ENCODE measurements at places on chromosomes 7 and 10.

DNA sequence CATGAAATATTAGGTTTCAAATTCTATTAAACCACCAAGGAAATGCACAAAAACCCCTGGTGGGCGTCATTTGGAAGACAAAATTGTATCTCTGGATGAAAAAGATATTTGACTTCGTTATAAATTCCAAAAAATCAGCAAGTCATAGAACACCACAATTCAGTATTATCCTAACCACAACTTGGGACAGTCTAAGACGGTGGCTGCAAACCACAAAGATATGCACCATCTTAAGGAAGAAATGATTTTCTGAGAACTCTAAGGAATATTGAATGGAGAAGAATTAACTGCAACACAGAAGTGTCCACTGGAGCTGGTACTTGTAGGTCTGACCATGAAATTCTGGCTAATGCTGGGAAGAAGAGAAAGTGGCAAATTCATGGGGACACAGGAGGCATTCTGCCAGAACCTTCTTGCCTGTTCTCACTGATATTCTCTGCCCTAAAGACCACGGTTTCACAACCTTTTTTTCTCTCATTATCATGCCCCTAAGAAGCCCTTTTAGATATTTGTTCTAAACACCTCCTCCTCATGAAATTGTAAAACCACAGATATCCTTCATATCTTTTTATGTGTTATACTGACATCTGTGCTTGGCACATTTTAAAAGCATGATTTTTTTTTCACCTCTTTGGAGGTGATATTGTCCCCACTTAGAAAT is 92.9 kb downstream of the SFMBT2 start:
- DNase-seq = no peak

GRCh38 chr10:111299037-111299436 is 222.2 kb downstream of the ADRA2A start:
- DNase-seq = no peak

DNA sequence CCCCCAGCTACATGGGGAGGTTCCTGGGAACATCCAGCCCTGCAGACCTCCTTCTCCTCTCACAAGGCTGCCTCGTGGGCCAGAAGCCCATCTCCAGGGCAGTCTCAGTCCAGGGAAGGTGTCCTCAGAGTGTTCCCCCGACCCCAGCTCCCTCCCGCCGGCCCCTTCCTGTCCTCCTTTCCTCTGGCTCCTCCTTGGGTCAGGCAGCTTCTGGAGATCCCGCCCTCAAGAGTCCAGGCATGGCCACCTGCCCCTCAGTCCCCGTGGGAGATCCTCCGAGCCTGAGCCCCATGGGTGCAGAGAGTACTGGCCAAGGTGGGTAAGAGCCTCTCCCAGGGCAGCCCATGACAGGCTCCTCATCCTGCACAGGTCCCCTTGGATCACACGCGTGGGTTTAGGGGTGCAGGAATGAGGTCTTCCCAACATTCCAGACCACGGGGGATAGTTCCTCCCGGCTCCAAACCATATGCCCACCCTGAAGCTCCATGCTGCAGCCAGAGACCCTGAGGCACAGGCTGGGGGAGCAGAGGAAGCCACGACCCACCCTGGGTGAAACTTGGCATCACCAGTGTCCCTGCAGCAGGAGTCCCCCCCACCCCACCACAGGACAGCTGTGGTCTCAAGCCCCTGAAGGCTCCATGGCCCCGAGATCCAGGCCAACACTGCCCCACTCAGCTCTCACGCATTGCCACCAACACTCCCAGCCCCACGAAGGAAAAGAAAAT is 65.5 kb downstream of the OAT start:
- no peak for DNase-seq

DNA sequence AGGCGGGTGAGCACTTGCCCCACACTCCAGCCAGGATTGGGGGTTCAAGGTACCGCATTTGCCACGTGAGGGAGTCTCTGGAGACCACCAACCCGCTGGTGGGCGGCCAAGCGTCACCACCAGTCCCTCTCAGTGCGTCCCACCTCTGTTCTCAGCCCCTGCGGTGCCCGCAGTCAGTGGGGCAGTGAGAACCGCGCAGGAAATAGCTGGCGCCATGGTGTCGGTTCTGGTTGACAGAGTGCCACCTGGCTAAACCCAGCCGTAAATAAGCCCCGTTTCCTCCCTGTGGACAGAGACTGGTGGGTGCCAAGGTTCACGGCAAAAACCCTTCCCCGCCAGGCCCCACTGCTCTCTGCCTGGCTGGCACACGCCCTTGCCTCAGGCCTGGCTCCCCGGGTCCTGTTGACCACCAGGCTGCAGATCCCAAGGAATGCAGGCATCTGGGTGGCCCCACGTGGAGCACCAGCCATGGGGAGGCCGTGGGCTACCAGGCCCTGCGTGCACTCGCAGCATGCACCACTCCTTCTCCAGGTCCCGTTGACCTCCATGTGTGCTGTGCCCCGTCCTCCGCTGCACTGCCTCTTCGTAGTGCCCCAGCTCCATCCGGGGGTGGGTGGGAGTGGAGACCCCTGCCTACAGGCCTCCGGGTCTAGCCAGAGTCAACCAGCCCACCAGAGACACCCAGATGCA is 140.0 kb downstream of the LHPP start:
- no peak for DNase-seq

GRCh38 chr7:121062671-121063279 is 74.3 kb downstream of the CPED1 start:
- no peak for DNase-seq

- DNase-seq = no peak
Measured at GRCh38 chr7:130733931-130734814, at the start of gene KLF14. KLF14 (minus strand) TSS chr7:130734207; CDS start chr7:130734033, 174 bp downstream.
